ENCODE measurements at places on chromosomes 2 and 18.

GRCh38 chr2:208916881-208917280 lies 507.0 kb upstream of the MAP2 start:
- no peak for DNase-seq

DNA sequence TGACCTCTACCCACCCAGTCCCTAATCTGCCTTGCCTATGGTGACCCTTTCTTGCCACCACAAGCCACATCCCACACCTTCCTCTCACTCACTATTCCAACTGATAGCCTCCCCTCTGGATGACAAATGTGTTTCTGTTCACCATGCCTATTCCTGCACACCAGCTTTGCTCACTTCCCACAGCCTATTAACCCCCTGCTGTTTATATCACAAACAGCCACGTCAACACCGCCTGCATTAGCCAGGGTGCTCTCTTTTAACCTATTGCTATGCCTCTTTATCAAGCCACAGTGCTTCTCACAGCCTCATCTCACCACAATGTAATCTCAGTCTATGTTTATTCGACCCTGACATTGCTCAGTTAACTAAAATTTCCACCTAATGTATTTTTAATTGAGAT lies 271.8 kb downstream of the SUCLG1 start:
- DNase-seq: no peak

DNA sequence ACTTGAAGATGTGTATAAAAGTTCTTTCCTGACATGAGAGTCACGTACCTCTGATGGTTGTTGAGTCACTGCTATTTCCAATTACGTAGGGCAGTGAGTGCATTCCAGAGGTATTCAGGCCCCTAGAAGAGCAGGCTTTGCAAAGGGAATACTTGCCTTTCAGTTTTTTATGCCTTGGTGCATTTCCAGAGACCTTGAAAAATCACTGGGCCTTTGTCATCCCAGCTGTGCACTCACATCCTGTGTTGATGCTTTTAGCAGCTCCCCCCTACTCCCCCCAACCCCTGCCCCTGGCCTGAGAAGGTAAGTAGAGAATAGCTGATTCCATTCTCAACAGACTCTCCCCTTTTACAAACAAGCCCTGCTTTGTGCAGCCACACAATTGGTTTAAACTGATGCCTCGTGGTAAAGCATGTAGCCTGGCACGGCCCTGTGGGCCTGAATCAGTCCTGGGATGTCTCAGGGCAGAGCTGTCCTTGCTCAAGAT lies 174.2 kb downstream of the PRPF40A start:
- DNase-seq: peak; percentile 9

GRCh38 chr2:220334210-220334609 lies 706.8 kb downstream of the SLC4A3 start:
- DNase-seq: no peak

GRCh38 chr2:29044459-29044858 lies 29.9 kb downstream of the PCARE start:
- no peak for DNase-seq

GRCh38 chr2:120700659-120701058 lies 35.0 kb upstream of the GLI2 start:
- no peak for DNase-seq

DNA sequence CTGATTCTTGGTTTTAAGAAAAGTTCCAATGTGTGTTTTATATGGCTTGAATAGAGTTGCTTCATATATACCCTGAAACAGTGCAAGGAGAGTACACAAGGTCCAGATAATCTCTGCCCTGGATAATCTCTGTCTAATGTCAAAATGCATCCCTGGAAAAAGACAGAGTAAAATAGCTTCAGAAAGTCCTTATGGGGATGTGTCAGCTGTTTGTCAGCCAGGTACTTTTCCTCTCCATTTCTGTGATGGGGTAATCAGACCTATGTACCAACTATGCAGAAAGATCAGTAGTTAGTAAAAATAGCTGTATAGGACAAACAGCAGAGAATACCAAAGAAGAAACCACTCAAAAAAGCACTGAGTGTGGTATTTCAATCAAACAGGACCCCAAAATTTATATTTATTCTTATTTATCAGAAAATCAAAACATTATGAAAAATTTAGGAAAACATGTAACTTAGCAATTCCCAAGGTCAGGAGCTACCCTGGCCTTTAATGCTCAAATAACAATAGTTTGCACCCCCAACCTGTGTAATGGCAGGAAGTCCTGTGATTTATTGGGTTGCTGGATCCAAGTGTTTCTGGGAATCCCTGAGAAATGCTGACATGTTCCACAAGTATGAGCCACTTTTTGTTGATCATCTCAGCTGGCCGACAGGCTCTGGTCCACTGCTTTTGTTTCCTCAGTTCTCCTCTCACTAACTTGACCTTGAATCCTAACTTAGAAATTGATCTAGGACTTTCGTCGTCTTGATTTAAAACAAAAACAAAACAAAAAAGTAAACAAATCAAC lies 69.6 kb downstream of the MDH1 start:
- DNase-seq: no peak

DNA sequence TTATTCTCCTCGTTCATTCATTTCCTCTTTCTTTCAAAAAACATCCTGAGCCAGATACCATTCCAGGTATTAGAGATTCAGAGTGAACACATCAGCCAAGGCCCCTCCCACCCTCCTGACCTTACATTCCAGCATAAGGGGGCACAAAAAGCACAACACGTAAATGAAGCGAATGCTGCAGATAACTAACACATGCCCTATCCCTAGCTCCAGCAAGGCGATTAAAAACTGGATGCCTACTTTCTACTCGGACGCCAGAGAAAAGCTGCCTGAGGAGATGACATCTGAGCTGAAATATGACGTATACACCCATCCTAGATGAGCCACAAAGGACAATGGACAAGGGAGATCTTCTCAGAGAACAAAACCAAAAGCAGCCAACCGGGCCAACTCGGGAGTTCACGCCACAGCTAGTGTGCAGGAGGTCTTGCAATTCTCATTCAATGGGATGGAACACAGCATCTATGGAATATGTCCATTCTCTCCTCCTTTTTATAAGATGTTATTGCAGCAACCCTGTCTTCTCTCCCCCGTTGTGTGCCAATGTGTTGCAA lies 33.5 kb downstream of the FEZ2 start:
- DNase-seq: no peak

DNA sequence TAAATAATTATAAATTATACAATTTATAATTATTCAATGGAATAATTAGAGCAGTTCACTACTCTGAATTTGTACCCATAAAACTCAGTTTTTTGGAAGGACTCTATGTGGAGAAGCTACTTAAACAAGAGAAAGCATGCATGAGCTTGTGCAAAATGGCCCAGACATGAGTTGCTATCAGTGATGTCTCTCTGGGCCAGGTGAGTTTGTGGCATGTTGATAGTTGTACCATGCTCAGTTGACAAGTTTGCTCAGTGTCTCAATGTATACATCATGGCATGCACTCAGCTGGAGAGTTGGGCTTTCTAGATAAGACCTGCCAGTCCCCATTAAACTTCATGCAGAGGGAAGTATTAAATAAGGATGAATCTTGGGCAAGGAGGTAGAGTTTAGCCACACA lies 153.8 kb upstream of the TACR1 start:
- no peak for DNase-seq

DNA sequence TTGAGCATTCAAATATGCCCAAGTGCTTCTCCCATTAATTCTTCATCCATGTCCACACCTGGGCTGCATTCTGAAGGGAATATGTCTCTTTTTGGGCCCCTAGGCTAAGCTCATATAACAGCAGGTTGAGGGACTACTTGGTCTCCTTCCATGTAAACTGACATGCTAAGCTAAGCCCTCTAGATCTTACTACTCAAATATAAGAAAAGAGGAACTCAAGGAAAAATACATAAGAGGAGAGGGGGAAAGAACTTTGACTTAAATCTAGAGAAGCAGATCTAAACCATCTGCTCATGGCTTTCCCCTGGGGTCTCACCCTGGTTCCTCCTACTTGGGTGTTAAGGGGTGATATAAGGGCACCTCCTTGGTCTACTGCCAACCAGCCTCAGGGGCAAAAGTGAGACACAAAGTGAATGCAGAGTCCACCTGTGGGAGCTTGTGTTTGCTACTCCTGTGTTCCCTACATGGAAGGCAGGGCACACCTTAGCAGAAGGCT lies 19.8 kb upstream of the NFU1 start:
- no peak for DNase-seq

- no peak for DNase-seq
These were observed 72.2 kb downstream of the CRIM1 start for GRCh38 chr2:36427790-36428243.

DNA sequence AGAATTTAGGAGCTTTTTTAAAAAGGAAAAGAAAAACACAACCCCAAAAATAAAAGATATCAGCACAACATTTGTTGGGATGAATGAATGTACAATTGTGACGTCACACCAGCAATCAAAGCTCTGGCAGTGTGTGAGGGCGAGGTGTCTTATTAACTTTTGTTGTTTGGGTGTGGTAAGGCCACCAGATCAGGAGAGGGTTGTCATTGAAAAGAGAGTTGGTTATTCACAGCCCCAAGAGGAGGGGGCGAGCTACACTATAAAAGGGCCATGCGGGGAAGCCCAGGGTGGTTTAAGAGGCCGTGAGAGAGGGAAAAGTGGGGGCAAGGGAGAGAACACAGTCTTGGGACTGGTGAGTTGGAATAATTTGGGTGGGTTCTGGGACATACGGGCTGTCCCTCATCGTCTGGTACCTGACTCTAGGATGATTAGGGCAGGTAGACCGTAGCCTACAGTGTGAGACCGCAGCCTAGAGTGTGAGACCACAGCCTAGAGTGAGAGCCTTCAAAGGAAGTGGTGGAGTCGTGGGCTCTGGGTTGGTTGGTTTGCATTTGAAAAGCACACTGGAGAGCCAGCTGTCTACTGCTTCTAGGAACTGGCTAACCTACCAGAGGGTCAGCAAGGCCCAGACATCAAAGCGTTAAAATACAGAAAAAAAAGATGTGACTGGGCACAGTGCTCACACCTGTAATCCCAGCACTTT lies 128.4 kb downstream of the INO80D start:
- DNase-seq: no peak

DNA sequence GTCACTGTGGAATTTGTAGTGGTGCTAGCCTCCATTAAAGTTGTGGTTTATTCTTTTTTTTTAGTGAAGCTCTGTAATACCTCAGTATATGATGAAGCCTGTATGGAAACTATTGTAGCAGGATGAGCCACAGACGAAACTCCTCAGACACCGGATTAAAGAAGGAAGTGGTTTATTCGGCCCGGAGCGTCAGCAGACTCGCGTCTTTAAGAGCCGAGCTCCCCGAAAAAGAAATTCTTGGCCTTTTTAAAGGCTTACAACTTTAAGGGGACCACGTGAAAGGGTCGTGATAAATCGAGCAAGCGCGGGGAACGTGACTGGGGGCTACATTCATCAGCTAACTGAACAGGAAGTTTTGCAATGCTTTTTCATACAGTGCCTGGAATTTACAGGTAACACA lies 8.1 kb upstream of the CCL20 start:
- no peak for DNase-seq

Measured in NCI-H748 treated with DMSO at 0.1 percent for 48 hours (cell line).